ENCODE measurements at places on chromosomes 3 and 15.

DNA sequence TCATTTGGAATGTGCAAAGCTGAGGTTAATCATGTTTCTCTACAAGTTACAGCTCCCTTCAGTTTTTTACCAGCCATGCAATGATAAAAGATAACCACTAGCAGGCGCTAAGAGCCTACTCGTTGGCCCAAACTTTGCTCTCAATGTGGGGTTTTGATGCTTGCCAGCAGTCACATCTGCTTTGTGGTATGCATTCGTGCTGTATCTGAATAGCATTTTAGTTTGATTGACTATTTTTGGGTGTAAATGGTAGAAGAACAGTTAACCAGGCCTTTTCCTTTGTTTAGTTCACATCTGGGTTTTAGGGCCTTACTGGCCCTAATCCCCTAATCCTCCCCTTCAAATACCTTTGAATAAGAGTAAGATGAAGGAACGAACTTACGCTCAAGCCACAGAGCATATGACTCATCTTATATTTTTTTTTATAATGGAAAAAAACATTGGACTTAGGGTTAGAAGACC lies 4.4 kb upstream of the CLDN11 start:
- DNase-seq = peak; percentile 96

DNA sequence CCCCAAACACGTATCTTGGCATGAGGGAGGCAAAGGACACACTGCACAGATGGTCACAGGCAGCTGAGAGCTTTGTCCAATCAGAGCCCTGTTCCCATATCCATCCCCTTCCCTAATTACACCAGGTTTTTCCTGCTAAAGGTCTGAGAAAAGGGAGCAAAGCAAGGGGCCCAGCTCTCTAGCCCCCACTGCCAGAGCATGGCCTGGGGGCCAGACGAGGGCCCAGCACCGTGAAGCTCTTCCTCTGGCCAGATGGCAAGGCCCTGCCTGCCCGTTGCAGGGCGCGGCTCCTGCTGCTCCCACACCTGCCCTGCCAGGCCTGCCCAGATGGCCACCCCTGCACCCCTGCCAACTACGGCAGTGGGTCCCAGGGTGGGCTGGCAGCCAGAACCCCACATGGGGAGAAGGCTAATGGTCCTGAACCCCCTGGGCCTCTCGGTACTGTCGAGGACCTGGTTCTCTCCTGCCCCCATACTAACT lies 3.2 kb downstream of the SHF start:
- DNase-seq = no peak

- DNase-seq = no peak
Measured at GRCh38 chr15:24899795-24900194, 55.0 kb upstream of the SNRPN start.

DNA sequence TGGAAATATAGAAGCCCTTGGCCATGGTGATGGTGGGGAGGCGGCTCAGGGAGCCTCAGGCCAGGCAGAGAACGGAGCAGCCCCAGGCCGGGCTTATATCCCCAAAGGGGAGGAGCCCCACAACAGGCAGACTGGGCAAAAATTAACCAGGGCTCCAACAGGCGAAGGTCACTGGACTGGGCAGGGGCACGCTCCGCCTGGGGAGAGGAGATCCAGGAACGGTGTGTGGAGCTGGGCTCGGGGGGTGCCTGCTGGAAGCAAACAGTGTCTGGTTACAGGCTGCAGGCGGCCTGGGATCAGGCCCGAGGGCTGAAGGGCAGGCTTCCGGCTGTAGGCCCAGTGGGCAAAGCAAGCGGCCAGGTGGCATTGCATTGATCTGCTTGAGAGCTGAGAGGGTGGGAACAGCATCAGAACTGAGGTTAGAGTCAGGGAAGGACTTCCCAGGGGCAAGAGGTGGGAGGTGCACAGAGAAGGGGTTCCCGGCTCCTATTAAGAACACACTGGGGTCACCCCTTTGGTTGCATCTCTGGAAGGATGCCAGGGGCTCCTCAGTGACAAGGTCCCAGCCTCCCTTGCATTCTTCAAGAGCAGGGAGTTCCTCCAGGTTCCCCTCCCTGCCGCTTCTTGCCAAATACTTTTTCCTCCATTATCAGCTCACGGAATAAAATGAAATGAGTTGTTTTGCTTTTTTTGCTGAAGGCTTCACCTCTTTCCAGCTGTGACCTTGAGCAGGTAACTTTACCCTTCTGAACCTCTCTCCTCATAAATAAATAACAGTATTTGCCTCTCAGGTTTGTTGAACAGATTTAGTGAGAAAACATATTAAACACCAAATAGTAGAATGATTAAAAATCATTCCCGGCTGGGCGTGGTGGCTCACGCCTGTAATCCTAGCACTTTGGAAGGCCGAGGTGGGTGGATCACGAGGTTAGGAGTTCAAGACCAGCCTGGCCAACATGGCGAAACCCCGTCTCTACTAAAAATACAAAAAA lies 7.8 kb downstream of the ANPEP start:
- DNase-seq = no peak
